ENCODE measurements at places on chromosomes 11 and 22. TPM values are rescaled to one million over a fixed set of nuclear protein-coding genes. Genes with fewer than 3 reads are reported as not detected.

GRCh38 chr11:128116885-128117284 is 470.5 kb downstream of the ETS1 start:
- no peak for DNase-seq

- DNase-seq, result no peak
Measured at GRCh38 chr11:44675906-44676305, 50.9 kb upstream of the TSPAN18 start.

- DNase-seq, result no peak
Measured at GRCh38 chr11:76850130-76850529, 10.6 kb upstream of the ACER3 start.

DNA sequence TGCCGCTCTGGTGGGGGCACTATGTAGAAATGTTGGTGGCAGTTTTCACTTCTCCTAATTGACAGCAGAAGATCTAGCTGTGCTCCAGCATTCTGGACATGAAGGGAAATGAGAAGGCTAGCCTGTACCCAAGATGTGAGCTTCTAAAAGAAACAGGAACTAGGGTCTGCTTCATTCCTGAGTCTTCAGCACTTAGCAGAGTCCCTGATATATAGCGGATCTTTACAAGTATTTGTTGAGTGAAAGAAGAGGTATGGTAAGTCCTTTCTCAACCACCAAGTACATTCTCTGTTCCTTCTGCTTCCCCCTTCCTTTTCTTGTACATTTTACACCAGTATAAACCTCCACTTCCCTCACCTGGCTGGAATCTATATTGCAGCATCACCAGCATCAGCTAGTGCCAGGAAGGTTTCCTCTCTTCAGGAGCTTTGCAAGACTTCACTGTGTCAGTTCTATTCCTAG is 408.3 kb upstream of the CADM1 start:
- peak; percentile 49 for DNase-seq

DNA sequence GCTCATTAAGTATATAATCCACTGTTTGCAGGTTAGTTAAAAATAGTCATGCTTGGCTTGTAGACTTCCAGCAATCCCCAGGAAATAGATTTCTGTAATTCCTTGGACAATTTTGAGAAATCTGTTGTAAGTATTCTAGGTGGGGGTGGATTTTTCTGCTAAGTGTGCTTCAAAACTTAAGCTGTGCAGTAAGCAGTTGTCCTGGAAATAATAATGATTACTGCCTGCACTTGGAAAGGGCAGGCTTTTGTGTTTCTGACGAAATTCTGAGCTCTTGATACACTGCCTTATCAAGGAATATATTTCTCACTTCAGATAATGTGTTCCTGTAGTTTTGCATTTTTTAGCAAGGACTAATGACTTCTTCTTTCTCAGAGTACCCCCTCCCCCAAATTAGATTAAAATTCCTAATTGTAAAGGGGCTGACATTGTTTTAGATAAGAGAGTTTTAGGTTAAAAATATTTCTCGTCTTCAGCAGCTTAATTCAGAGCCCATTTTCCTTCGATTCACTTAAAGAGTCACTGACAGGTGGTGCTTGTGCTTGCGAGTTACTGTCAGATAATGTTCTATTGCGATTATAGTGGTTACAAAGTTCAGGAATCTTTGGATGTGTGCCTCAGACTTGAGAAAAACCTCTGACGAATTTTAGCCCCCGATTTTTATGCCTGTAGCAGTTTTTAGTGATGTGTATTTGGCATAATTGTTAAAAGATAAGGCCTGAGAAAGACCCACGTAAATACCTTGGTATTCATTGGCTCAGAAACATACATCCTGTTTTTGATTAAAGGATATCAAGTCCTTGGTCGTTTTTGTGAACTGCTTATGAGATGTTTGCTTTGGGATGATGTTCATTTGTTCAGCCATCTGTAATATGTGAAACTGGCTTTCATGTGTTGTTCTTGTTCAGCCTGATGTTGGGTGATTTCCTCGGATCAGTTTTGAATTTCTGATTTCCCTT is 120.5 kb downstream of the HIPK3 start:
- DNase-seq, result no peak

GRCh38 chr11:93348930-93349329 is 18.4 kb downstream of the DEUP1 start:
- DNase-seq, result no peak

GRCh38 chr22:33922349-33922681 is 2.0 kb upstream of the LARGE1 start:
- peak; percentile 1 for DNase-seq

DNA sequence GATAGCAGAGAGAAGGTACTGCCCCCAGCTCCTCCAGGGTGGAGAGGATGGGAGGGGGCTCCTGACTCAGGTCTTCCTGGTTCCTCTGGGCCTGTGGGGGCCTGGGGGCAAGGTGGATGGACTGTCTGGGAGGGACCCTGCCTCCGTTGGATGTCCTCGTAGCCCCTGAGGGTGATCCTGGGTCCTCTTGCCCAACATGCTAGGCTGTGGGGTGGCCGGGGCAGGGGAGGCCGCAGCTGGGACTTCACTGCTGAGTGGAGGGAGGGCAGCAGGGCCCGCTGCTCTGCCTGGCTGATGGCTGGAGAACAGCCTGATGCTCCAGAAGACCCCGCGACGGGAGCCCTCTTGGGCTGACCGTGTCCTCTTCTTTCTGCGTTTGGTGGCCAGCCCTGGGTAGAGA is 13.4 kb downstream of the FRMD8 start:
- no peak for DNase-seq

DNA sequence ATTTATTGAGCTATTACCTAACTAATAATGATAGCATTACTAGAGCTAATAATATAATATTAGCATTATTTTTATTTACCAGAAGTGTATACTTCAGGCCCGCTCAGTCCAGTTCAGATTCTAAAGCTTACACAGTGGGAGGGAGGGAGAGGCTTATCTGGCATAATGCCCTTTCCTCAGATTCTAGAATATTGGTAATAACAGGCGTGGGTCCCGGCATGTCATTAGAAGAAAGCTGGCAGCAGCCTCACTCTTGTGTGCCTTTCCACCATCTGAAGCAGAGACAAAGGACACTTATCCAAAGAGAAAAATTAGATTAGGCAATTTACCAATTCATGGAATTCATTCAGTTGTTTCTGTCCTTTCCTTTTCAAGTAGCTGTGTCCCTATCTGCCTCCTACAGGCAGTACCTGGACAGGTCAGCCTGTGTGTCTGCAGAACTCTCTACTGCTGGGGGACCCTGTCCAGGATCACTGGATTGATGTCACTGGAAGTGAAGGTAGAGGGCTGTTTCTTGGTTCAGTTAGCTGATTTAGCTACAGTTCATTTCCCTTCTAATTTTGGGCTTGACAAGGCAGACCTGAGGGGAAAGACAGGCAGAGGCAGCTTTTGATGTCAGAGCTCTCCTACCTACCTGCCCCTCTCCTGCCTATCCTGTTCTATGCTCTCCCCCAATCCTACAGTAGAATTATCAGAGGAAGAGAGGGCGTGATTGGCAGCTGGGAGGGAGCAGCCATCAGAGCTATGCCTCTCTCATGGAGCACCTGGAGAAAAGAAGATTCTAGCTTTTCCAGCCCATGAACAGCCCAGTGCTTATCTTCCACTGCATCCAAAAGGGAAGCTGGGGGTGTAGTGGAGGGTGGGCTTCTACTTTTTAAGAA is 20.3 kb upstream of the CCDC90B start:
- DNase-seq, result no peak

GRCh38 chr11:10374386-10374785 is 69.5 kb downstream of the ADM start:
- no peak for DNase-seq

- no peak for DNase-seq
Measured at GRCh38 chr11:83124636-83125424, 32.1 kb upstream of the PCF11 start.

Gene BLID
- not detected for total RNA-seq

Gene ARHGAP8
- total RNA-seq, result 90.5 TPM

Gene SPA17
- total RNA-seq, result 3.7 TPM

Gene PARVA
- 37.6 TPM for total RNA-seq

Gene LRRC4C
- not detected for total RNA-seq

Gene MMP13
- total RNA-seq, result not detected

Gene GGTLC3
- total RNA-seq, result not detected
